HFFc6 (cell line): ENCODE measurements at places on chromosomes 16 and 17. TPM values are rescaled to one million over a fixed set of nuclear protein-coding genes. Genes with fewer than 3 reads are reported as not detected.

The KRT15 gene
- total RNA-seq = 5.0 to 8.0 TPM (median 6.9 TPM) in 3 replicates

The PDIA2 gene
- not detected in 3 replicates for total RNA-seq

The SGCA gene
- total RNA-seq = 0.18 to 0.80 TPM (median 0.64 TPM) in 3 replicates

DNA sequence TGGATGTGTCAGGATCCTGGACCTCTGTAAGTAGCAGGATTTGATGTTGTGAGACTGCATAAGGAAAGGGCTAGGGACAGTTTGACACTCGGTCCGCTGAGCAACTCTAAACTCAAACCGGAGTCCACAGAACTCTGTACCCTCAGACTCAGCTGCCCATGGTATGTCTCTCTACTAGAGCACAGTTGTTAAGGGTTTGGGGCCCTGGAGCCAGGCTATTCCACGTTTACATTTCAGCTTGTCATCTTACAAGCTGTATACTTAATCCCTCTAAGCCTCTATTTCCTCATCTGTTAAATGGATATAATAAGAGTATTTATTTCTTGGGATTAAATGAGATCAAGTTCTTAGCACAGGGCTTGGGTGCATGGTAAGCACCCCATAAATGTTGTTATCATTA is 27.9 kb downstream of the HOXB1 start:
- H3K4me1 ChIP-seq = peaks cover 29% of the 10 kb centered on the region
- H3K36me3 ChIP-seq = no peaks in the 10 kb centered on the region
- no peak overlapping the region for H3K4me3 ChIP-seq
- H3K27ac ChIP-seq = no peak overlapping the region
- DNase-seq = no peak
